ENCODE measurements at places on chromosomes 5 and 9.

DNA sequence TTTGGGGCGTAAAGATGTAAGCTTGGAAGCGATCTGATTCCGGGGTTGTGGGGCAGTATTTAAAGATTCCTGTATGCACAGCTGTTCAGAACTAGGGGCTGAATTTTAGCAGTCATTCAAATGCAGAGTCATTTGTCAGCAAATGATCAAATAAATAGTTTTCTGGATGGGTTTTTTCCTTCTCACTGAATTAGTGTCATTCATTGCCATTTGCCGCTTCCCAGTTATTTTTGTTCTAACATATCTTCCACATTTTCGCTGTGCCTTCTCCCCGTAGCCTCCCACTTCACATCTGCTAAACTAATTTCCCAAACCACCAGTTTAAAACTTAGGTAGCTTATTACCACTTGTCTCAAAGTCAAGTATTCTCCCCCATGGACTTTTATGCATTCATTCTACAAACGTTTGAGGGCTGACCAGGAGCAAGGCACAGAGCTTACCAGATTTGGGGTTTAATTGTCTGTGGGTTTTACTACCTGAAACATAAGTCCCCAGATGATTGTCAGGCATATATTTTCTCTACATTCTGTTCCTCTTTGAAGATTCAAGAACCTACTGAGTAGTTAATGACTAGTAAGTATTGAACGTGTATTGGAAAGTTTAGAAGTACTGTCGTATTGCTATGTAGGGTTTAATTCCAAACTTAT is 41.3 kb upstream of the CKMT2 start:
- no peak for DNase-seq

- DNase-seq, result peak; percentile 35
Observed at GRCh38 chr5:133746834-133747233, 134.5 kb upstream of the FSTL4 start.

DNA sequence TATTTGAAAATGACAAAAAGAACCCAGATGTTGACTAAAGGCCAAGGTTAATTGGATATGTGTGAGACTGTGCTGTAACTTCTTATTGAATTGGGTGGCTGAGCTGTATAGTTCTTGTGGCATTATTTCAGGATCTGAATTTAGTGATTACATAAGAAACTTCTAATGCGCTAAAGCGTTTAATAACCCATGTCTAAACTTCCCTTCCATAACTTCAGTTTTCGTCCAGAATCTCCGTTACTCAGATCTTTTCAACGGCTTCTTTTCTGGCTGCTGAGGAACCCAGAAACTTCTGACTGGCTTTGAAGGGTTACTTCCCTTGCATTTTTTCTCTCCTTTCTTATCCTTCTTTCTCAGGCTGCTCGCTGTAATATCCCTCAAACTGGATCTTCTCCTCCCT is 28.1 kb upstream of the C9orf72 start:
- no peak for DNase-seq

DNA sequence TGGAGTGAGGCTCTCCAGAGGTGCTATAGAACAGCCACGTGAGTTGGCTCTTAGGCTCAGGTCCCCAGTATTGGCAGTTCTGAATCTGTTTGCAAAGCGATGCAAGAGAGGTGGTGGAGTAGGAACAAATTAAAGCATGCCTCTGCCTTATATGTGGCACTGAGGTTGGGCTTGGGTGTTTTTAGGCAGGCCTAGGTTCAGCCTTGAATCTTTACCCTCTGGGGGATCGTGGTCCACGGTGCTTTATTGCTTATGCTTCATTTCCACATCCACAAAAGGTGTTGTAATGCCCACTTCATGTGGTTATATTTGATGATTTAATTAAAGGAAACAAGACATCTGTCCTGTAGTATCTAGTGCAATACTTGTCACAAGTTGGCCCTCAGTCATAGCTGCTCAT is 56.2 kb downstream of the CD180 start:
- DNase-seq, result no peak

DNA sequence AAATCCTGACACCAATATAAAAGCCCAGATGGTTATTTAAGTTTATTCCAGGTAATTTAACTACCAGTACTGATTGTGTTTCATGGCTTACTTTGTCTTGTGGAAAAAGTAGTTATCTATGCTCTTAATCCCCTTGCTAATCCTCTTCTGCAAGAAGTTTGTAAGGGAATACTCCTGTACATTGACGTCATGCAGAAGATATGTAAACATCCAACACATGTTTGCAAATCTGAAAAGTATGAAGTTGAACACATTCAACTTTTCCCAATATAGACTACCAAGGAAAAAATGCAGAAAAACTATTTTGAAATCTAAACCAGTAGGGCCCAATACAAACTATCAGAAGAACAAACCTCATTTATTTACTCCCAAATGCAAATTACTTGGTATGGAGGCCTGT is 56.3 kb upstream of the ELL2 start:
- no peak for DNase-seq

DNA sequence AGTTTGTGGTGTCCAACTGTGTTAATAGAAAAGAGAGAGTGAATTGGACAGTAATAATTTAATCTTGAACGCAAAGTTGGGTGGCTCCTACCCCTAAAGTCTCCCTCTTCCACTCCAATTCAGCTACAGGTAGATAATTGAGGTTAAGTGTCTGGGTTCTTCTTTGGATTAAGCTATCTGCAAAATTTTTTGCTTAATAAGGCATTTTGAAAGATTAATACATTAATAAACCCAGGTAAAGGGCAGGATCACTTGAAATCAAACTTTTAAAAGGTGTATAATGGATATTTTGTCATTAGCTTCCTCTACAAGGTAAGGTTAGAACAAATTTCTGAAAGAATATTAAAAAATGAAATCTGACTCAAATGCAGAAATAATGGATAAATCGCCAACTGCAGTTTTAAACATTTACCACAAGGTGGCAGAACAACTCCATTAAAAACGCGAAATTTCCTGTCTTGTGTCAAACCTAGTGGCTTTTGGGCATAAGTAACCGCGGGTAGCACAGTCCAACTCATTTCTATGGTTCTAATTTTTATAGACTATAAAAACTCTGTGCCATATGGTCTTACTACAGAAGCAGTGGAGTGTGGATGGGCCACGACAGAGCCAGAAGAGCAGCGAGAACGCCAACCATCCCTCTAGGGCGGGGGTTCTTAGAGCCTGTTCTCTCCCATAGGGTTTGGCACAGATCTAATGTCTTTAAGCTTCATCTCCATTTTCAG is 276.5 kb downstream of the ARHGEF28 start:
- DNase-seq, result no peak

- no peak for DNase-seq
Observed at GRCh38 chr5:133511653-133512235, 100.6 kb downstream of the FSTL4 start.

- no peak for DNase-seq
Observed at GRCh38 chr5:138909734-138910133, 34.6 kb upstream of the LRRTM2 start.

GRCh38 chr5:172145870-172146747 is 41.9 kb downstream of the STK10 start:
- DNase-seq, result no peak

- DNase-seq, result no peak
Observed at GRCh38 chr5:29079771-29080170, 2041.4 kb upstream of the CDH9 start.

DNA sequence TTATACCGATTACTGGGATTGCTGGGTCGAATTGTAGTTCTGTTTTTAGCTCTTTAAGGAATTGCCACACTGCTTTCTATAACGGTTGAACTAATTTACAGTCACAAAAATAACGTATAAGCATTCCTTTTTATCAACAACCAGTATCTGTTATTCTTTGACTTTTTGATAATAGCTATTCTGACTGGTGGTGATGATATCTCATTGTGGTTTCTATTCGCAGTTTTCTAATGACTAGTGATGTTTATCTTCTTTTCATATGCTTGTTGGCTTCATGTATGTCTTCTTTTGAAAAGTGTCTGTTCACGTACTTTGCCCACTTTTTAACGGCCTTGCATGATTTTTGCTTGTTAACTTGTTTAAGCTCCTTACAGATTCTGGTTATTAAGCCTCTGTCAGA is 74.4 kb downstream of the FAM174A start:
- DNase-seq, result no peak

GRCh38 chr5:58241389-58241788 is 218.5 kb downstream of the PLK2 start:
- DNase-seq, result no peak

DNA sequence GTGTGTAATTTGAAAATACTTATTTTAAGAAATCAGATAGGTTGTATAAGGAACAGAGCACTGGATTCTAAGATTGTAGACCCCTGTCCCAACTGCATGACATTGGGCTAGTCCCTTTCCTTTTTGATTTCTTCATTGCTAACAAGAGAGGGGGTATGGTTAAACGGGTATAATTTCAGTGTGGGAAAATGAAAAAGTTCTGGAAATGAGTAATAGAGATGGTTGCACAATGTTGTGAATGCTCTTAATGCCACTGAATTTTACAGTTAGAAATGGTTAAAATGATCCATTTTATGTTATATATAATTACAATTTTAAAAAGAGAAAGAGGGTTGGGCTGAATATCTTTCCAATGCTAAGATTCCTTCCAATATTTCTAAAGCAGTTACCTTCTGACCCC is 103.3 kb upstream of the LHFPL2 start:
- DNase-seq, result no peak

- DNase-seq, result peak; percentile 84
Observed at GRCh38 chr5:76402251-76402885, 717 bp upstream of the IQGAP2 start.

DNA sequence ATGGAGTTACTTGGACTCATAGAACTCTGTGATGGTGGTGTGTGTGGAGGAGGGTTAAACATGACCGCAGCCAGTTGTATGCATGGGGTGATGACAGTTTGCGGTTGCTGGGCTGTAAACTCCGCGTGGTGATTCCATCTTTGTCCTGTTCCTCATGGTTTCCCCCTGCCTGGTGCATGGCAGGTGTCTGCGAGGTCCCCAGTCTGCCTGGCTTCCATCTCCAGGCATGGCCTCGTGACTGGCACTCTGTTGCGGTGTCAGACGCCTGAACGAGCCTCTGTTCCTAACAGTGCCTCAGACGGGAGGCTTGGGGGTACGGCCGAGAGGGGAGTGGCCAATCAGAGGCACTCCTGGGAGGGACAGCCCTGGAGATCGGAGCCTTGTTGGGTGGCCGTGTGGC is 33.9 kb upstream of the SH3PXD2B start:
- no peak for DNase-seq

DNA sequence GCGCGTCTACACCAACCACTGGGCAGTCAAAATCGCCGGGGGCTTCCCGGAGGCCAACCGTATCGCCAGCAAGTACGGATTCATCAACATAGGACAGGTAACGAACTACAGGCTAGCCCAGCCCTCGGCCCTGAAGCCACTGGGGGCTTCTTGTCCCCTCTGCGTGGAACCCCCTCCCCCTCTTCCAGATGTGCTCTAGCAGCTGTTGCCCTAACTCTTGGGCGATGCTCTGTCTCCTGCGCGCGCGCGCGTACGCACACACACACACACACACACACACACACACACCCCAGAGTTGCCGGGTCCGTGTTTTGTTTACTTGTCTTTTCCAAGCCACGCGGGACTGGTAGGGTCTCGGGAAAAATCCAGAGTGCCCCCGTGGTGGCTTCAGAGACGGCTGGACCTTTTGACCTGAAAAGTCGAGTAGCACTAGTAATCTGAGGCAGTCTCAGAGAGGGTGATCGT is 836 bp downstream of the PCSK5 start:
- DNase-seq, result peak; percentile 50

DNA sequence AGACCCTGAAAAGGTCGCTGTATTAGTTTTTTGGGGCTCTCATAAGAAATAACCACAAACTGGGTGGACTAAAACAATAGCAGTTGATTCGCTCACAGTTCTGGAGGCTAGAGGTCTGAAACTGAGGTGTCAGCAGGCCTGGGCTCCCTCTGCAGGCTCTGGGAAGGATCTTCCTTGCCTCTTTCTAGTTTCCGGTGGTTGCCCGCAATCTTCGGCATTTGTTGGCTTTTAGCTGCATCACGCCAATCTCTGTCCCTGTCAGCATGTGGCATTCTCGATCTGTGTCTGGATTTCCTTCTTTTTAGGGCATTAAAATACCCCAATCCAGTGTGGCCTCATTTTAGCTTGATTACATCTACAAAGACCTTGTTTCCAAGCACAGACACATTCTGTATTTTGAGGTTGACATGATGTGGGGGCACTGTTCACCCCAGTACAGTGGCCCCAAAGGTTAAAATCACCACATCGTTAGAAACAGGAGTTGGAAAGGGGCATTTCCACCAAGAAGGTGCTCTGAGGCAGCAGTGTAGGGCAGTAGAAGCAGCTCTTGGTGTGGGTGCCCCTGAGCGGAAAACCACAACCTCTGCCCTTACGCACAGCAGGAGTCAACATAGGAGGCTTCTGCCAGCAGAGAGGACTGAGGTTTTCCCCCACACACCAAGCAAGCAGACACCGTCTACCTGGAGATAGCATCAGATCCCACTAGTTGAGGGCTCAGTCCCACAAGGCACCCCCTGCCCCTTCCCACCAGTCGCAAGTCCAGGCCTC is 13.5 kb downstream of the ZNF79 start:
- no peak for DNase-seq

GRCh38 chr5:132434416-132435286 is 55.9 kb downstream of the IRF1 start:
- no peak for DNase-seq

DNA sequence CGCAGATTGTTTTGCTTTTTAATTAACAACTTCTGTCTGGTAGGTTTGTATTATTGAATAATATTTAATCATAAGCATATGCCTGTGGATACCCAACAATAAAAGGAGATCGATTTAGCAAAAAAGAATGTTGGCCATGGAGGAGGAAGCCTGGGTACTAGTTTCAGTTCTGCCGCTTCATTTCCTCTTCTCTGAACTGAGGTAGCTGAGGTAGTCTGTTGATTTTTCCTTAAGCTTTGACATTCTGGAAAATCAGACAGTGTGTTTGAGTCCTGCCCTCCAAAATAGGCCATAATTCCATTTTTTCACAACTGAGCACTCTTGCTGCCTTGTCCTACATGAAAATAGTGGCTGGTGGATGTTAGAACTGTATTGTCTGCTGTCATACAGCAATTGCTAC is 6.0 kb upstream of the GPR21 start:
- DNase-seq, result no peak

- peak; percentile 34 for DNase-seq
Observed at GRCh38 chr9:98081477-98082219, 25.1 kb downstream of the NANS start.

DNA sequence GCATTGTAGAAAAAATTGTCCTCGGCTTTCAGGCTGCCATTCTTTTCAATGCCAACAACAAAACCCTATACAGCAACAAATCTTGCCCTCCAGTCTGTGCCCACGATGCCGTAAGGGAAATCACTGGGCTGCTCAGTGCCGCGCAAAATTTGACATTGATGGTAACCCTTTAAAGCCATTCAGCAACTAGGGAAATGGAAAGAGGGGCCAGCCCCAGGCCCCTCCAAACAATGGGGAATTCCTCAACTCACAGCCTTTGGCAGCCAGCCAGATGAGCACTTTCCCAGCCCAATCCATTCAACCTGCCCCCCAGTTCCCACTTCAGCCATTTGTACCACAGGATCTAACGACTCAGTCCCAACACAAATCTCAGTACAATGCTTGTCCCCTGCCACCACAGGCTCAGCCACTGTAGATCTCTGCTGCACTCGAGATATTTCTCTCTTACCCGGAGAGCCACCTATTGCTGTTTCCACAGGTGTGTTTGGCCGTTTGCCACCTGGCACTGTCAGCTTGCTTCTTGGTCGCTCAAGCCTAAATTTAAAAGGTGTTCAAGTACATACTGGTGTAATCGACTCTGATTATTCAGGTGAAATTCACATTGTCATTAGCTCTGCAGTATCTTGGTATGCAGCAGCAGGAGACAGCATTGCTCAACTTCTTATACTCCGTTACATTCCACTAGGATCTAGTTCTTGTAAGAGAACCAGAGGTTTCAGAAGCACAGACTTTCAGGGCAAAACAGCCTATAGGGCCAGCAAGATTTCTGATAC is 103.3 kb downstream of the SYK start:
- DNase-seq, result no peak

GRCh38 chr9:14156046-14156445 is 157.9 kb downstream of the NFIB start:
- DNase-seq, result no peak
